AG09319 (cell line): ENCODE measurements at places on chromosomes 2 and 18.

DNA sequence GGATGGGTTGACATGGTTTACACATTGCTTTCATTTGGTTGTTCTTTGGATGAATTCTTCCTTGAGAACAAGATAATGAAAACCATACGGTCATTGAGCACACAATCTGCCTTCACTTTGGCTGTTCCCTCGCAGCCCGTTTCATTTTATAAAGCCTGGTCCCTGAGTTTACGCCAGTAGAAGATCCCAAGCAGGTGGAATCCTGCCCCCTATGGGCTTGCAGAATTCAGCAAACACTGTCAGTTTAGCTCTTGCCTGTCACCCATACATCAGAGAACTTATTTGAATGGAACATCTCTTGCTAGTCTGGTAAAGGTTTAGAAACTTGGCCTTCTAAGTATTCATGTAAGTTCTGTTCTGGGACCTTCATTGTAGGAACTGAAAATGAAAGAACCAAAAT is 666.4 kb upstream of the ZEB2 start:
- DNase-seq: peak; percentile 43

DNA sequence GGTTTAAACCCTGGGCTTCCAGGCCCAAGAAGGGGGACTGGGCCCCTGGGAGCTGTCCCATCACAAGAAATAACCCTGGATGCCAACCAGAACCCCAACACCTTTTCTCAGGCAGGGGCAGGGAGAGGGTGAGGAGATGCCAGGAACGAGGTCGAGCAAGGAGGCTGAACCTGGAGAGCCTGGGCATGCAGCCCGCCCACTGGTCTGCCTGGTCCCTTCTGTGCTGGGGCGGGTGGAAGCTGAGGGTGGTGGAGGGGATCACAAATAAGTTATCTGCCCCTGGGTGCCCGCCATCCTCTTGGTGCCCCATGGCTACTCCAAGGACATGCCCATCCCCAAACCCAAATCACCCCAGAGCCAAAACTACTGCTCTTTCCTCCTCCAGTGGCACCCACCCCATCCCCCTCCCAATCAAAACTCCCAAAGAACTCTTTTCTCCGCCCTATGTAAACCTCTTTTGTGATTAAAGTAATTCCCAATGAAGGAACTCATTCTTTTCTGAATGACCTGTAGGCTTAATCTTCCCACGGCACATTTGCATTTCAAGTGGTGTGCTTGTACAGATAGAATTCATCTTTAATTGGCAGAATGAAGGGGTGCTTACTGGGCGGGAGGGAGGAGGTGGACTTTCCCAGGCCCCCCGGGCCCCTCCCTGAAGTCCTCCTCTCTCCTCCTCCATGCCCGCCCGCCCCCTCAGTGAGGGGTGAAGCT is 47.9 kb downstream of the EFR3B start:
- DNase-seq: no peak

GRCh38 chr18:6174983-6175745 is 239.5 kb downstream of the L3MBTL4 start:
- DNase-seq: no peak

GRCh38 chr18:43886341-43886740 is 609.1 kb upstream of the SYT4 start:
- DNase-seq: no peak

DNA sequence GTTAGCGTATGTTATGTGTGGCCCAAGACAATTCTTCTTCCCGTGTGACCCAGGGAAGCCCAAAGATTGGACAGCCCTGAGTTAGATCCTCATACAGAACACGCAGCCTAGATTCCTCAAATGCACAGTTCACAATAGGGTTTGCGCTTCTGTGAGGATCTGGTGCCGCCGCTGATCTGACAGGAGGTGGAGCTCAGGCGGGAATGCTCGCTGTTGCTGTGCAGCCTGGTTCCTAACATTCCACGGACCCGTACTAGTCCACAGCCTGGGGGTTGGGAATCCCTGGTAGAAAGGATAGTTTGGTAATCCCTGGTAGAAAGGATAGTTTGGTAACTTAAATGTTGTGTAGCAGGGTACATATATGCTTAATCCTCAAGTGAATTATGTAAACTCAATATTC is 27.0 kb downstream of the MAPRE3 start:
- DNase-seq: no peak

DNA sequence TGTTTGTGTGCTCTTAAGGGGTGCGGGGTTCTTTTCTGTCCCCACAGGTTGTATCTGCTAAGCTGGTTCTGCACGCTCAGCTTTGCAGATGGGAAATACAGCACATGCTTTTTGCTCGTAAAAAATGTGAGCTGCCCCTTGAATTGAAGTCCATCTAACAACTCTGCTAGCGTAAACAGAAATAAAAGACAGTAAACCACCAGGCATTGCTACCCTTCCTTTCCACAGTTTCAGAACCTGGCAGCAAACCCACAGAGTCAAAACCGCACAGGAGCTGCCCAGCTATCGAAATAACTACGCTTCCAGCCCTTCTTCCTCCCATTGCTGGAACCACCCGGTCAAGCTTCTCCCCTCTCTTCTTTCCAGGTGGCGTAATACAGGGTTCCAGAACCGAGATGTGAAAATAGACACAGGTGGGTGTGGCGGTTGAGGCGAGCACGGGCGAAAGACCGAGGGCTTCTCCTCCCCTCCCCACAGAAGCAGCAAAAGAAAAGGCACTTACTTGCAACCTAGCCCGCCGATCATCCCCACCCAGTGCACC is 479 bp downstream of the SCN9A start:
- no peak for DNase-seq

DNA sequence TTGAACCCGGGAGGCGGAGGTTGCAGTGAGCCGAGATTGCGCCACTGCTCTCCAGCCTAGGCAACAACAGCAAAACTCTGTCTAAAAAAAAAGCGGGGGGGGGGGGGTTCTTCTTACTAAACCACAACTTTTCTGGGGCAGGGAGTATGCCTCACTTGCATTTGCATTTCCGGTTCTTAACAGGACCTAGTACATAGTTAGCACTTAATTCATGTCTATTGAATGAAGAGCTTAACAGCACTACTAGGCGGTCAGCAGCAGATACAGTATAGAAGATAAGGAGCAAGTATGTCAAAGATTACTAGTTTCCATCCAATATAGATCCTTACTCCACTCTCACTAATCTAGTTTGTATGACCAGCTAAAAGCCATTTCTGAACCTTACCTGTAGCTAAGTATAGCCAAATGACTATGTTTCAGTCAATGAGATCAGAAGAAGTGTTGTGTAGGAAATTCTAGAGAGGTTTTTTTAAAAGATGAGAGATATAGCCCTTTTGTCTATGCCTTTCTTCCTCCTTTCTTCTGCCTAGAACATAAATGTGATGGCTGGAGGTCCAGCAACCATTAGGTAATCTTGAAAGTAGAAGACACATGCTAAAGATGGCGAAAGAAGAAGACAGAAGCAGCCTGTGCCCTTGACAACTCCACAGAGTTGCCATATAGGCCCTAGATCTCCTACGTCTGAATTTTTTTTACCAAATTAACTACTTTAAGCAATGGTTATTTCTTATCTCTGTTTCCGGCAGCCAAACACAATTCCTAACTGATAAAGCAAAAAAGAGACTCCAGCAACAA is 11.3 kb downstream of the HYCC2 start:
- no peak for DNase-seq

DNA sequence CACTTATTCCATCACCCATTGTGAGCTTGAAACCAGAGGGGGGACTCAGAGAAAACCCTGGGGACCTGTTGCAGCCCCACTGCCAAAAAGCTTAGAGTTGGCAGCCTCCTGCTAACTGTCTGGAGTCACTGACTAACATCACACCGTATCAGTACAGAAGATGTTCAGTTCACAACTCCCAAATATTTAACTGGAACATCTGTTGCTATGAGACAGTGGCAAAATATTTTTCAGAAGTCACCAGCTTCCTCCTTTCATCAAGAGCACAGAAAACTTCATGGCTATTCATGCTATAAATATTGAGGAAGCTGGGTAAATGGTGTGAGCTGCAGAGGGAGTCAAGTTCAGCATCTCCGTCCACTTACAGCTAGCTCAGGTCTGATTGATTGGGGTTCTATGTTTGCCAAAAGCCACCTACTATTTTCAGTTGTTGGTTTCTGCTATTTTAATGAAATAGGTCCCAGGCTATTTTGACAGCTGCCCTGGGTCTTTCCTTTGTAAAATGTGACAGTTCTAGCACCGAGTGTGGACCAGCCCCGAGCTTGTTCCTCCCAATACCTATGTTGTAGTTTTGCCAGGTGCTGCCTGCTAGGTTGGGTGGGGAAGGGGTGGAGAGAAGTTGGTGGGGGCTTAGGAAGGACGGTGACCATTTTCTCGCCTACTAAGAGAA is 9.8 kb downstream of the TUBB6 start:
- DNase-seq: no peak

- no peak for DNase-seq
These were observed 356.3 kb upstream of the SETBP1 start for GRCh38 chr18:44324361-44324760.

DNA sequence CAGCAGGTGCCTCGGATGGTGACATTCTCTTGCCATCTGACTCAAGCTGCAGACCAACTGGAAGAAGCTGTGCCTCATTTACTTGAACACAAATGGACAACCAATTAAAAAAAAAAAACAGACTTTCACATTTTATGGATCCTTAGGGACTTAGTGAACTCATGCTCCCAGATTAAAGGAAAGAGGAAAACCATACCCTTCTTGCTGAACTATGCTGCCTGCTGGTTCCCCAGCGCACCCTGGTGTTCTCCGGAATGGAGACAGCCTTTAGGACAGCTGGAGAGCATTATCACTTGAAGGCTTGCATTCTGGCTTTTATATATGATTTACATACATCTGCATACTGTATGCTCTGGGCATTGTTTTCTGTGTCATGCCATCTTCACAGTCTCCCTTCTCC is 370.7 kb downstream of the SLC4A3 start:
- no peak for DNase-seq

GRCh38 chr18:11392292-11392691 is 217.1 kb upstream of the SLC35G4 start:
- DNase-seq: no peak

DNA sequence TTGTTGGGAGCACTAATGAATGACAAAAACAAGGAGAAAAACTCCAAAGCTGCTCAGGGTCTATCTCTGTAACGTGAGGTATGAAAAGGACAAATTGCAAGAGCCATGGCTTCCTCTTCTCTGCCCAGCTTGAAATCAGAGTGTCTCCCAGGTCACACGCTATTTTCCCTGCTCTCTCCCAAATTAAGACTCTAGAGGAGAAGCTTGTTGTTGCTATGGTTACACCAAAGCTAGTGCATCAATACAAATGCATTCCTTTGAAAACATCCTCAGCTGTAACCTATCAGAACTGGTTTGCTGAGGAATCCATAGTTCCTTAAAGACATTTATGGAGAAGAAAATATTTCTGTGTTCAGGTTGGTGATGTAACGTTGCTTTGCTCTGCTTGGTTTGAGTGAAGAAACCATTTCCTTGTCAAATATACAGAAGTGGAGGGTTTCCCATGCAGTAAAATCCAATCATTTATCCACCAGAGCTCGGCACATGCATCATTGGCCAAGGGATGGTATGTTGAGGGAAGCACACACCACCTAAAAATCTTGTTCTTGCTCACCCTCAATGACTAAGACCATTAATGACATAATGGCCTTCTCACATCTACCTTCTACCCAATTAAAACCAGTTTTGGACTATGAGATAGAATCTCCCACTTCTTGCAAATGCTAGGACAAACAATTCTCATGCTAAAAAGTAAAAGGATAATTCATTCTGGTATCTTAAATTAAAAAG is 2135.6 kb upstream of the CELF4 start:
- no peak for DNase-seq

DNA sequence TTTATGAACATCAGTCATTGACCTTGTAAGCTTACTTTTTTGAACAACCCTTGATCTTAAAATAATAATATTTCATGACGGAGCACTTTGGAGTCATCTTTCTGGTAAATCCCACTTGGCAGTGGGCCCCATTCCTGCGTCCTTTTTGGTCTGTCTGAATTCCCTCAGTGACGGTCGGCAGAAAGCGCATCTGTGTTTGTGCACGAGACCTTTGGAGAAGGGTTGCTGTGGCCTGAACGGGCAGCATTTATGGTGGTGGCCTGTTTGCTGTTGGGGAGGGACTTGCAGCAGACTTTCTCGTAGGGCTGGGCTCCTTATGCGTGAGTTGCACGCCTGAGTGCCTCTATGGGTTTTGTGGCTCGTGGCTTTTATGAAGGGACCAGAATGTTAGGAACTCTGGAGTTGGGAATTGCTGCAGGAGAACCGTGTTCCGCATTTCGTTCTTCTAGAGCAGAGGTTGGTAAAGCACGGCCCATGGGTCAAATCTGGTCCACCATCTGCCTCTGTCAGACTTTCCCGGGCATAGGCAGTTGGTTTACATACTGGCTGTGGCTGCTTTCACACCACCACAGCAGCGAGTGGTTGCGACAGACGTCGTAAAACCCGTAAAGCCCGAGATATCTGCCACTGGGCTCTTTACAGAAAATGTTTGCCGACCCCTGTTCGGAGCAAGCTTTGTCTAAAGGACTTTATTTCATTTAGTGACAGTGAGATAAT is 30.8 kb downstream of the LPIN1 start:
- DNase-seq: no peak

GRCh38 chr18:49910986-49911385 is 97.7 kb upstream of the ACAA2 start:
- no peak for DNase-seq

DNA sequence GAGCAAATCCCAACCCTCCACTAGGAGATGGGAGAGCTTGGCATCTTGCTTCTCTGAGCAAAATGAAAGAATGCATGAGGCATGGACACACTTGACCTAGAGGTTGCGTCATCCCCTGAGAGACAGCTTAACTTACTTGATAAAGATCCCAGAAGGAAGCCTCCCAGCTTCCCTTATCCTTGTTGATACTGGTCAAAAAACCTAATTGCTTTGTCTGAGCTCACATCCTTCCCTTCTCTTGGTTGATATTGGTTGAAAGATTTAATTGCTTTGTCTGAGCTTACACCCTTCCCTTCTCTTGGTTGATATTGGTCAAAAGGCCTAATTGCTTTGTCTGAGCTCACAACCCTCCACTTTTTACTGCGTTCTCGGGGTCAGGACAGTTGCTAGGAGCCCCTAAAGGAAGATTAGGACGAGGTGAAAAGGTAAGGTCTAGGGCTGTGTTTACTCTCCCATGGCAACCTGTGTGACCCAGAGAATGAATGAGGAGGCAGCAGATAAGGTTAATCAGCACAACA is 12.2 kb upstream of the BOD1L2 start:
- no peak for DNase-seq

- DNase-seq: no peak
These were observed 2062.3 kb upstream of the CELF4 start for GRCh38 chr18:39627936-39628335.

GRCh38 chr2:18153741-18154140 is 275.3 kb downstream of the KCNS3 start:
- DNase-seq: no peak

GRCh38 chr2:3033315-3033714 is 344.3 kb downstream of the EIPR1 start:
- no peak for DNase-seq

DNA sequence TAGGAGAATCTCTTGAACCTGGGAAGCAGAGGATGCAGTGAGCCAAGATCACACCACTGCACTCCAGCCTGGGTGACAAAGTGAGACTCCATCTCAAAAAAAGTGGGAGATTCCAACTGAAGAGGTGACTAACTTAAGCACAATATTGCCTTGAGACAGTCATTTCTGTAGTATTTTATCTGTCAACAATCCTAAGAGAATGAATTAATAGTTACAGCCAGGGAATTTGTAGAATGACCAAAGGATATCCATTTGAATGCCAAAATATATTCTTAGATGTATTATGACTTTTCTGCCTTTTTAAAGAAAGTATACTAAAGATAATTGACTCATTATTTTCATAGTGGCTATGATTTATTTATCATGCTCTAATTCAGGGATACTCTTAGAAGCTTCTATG is 40.7 kb upstream of the CCDC150 start:
- DNase-seq: no peak
